Hepatocyte (in vitro differentiated cells): ENCODE measurements at places on chromosomes 2 and 18.

DNA sequence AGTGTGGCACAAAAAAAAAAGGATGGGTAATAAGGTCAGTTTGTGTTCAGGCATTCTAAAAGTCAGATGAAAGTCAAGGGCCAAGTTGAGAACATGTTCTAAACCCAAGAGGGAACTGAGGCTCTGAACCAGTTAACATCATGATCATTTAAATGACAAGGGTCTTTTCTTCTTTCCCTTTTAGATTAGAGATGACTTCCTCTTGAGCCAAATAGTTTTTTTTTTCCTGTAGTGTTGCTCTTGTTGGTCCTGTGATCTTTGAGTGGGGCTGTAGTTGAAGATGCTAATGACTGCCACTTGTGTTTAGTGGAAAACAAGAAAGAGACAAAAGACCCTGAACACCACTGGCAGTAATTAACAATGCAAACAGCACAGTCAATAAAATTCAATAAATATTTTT, 482.7 kb upstream of the SYT4 start:
- no peak for DNase-seq

DNA sequence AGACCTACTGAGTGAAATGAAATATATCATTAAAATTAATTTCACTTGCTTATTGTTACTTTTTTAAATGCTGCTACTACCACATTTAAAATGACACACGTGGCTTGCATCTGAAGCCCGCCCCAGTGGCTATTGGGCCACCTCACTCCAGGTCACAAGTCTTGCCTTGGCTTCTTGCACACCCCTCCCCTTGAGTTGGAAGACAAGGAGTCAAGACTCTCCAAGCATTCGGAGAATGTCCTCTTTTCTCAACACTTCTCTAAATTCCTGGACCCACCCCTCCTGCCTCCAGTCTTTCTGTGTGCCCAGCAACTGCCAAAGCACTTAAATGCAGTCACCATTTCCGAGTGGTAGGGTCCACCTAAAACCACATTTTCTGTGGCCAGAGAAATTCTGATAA, 73.4 kb downstream of the ZBTB7C start:
- DNase-seq = no peak

- peak; percentile 56 for DNase-seq
Observed at GRCh38 chr18:43934781-43935471, 657.6 kb upstream of the SYT4 start.

- DNase-seq = no peak
Observed at GRCh38 chr18:58513615-58514335, 115.1 kb downstream of the ALPK2 start.

GRCh38 chr2:17515652-17516051, 2.6 kb downstream of the RAD51AP2 start:
- DNase-seq = no peak

DNA sequence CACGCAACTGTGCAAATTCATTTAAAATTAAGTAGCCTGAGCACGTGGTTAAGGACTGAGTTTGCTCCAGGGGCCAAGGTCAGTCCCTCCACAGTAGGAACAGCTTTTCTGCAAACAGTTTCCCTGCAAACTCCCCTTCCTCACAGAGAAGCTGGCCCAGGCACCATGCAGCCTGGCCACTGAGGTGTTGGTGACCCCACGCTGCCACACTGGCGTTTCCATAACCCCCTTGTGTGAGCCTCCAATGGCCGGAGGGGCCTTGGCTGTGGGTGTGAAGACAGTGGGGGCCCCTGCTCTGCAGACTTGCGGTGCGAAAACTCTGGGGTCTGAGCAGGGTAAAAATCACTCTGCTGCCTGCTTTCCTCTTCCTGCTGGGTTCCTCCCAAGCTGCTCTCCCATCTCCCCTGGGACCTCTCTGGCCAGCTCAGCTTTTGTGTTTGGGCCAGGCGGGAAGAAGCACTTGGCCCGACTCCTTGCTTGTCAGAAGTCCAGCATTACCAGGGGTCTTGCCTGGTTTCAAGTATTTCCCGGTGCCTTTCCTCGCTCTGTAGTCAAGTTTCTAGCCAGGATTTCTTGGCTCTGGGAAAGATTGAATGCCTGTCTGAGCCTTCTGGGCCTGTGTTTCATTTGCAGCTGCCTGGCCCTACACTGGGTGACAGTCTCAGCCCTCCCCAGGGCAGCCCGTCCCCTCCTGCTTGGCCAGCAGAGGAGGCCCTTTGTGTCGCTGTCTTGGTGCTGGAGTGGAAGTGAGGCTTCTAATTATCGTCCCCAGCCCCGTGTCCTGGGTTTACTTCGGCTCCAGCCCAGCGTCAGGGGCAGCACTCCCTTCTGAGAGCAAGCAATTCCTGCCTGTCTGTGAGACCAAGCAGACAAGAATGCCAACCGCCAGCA, 131.4 kb upstream of the SLC1A4 start:
- DNase-seq = peak; percentile 25

DNA sequence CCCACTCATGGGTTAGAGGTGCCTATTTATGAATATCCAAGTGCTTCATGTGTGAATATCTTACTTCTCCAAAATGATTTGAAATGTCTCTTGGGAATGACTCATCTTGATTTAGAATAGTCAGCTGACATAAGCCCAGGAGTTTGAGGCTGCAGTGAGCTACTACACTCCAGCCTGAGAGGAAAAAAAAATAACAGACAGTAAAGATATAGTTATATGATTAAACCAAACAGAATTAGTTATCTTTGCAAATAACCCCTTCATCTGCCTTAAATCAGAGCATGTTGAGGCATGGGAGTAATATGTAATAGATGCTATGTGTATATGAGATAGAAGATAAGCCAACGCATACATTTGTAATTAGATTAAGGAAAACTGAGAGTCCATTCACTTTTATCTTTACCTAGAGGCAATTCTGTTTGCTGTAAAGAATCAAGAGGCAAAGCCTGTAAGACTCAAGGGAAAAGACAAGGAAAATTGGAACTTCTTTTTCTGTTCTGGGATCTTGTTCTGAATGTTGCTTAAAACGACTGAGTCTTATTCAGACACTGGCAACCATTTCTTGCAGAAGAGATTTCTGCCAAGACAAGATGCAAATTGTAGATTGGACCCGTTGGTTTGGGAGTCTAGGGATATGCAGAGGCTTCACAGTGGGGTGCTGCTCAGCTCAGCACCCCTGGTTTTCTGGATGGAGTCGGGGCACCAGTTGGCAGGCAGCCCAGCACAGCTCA, 104.4 kb downstream of the LIPG start:
- no peak for DNase-seq

DNA sequence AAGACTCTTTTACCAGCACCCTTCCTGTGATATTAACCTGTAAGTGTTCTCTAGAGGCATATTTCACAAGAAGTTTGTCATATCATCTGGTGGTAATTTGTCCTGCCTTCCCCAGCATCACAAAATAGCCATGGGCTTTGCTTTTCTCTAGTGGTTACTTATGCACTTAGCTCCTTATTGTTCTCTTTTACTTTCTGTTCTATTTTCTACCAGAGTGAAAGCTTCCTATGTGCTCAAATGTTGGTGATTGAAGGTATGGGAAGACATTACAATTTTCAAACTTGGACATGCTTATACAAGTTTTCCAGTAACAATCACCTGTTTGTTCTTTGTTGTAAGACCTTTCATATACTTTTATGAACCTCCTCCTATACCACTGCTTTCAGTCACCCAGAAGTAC, 87.0 kb upstream of the KCNH7 start:
- no peak for DNase-seq

DNA sequence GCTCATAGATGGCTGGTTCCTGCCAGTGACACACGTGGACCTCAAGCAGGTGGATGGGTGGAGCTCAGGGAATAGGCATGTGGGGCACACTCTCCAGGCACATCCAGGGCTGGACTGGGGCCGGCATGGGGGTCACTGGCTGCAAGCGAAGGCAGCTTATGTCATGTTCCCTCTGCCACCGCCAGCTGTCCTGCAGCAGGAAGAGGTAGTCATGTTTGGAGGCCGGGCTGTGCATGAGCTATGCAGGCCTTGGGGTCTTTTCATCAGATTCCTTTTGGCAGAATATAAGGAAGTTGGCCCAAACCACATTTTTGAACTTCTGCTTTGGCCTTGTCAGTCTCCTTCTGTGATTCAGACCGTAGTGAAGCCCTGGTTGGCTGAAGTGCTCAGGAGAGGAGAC, 61.5 kb downstream of the AGAP1 start:
- DNase-seq = no peak

DNA sequence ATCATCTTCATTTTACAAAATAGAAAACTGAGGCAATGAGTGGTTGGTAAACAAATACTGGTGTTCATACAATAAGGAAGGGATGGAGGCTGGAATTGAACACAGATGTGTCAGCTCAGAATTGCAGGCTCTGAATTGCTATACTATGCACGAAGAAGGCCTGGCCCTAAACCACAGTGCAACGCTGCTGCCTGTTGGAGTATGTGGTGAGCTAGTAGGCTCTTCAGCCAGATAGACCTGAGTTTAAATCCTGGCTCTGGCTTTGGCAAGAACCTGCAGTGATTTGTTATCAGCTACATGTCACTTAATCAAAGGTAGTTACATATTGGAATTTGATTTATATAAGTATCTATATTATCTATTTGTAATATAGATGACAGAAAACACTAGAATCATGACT, 1602.4 kb upstream of the CELF4 start:
- no peak for DNase-seq

GRCh38 chr2:20208476-20208859, 16.5 kb downstream of the SDC1 start:
- peak; percentile 63 for DNase-seq

GRCh38 chr2:101410746-101411145, 23.4 kb upstream of the CREG2 start:
- no peak for DNase-seq

DNA sequence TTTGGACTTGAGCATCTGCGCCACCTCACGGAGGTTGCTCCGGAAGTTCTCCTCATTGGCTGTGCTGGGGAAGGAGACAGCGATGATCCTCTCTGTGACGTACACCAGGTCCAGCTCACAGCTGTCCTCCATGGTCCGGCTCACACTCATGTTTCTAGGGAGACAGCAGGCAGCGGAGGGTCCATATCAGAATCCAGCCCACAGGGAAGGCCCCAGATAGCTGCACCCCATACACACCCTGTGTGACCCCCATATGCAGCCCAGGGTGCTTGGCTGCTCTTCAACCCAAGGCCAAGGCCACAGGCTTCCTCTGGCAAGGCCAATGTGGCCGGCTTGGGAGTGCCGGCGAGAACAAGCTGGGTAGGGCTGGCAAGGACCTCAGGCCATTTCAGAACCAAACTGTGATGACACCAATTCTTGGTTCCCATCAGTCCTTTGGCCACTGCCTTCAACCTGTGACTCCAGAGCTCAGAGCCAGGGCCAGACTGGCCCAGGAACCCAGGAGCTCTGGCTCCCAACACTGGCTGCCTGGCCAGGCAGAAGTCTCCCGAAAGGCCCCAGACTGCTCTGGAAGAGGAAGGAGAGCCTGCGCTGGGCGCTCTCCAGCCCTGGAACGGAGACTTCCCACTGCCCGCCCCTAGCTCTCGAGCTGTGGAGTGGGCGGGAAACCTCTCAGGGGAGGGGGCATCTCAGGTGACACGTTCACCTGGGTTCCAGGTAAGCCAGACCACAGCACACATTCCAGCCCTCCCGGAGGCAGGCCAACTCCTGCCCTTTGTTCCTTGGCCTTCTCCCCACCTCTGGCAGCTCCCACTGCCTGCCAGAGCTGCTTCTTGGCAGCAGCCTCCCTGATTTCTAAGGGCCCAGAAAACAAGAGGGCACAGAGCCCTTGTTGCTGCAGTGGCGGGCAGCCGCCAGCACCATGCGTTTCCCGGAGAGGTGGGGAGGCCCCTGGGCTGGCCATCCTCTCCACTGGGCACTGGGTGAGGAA, 104.7 kb downstream of the TNS1 start:
- peak; percentile 40 for DNase-seq

GRCh38 chr2:185502351-185502750, 236.3 kb upstream of the FSIP2 start:
- no peak for DNase-seq

DNA sequence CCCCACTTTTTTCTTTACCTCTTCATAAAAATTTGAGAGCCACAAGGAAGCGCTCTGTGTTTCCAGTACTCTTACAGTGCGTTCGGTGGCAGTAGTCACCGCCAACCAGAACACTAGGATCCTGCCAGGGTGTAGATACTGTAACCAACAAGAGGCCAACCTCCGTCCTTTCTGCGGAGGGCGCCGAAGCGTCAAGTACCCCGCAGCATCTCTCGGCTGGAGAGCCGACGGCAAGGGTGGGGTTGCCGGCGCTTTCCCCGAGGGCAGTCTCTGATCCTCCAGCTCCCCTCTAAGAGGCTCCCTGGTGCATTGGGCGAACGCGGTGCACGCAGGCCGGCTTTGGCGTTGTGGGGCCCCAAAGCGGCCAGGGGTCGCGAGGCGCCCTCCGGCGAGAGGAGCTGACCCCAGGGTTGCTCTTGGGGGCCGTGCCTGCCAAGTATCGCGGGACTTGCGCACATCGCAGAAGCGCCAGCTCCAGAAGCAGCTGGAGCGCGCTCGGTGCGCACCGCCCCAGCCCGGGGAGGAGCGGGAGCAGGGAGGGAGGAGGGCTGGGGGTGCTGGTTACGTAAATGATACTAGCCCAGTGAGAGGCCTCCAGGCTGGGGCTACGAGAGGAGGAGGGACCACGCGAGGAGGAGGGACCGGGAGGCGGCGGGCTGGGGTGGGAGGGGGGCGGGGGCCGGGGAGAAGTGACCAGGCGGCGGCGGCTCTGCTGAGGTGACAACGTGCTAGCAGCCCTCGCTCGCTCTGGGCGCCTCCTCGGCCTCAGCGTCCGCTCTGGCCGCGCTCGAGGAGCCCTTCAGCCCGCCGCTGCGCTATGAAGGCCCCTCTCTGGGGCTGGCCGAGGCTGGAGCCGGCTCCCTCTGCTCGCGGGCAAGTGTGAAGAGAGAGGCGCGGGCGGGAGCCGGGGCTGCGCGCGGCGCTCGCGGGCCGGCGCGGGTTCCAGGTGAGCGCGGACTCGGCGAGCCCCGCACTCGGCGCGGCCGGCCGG, at the start of gene GALNT13:
Gene GALNT13 (plus strand): TSS at position 692 of the 991 bp plus-strand sequence.
- peak; percentile 89 for DNase-seq

- DNase-seq = no peak
Observed at GRCh38 chr2:961786-962185, 11.1 kb downstream of the SNTG2 start.

DNA sequence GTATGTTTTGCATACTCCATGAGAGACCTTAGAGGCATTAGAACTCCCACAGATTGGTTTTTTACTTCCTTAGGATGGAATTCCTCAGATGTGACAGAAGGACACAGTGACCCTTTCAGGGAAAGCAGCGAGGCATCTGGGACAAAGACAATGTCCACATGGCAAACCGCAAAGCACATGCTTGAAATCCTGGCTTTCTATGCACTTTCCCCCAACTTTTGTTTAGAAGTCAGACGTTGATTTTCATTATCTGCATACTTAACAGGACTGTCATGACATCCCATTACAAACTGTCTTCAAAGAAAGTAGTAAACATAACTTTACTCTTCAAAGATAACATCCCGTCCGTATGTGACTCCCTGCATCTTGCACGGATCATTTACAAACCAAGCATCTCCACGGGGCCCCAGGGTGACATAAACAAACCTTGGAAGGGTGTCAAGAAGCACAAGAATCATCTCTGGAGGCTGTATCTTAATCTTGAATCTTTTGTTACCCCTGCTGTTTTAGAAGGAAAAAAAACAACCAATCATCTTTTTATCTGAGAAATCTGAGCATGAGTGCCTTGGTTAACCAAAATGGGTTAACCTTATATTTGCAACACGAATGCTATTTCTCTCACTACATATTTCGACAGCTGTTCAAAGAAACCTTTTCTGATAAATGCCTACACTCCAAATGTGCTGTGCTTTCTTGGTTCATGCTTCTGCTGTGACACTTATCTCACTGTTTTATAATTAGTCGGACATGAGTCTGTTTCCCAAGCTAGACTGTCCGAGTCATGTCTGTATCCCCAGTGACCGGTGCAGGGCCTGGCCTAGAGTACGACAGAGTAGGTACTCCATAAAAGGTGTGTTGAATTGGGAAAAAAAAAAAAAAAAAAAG, 90.8 kb downstream of the CCBE1 start:
- no peak for DNase-seq
